ENCODE measurements at places on chromosomes 11 and 22.

GRCh38 chr11:128251140-128251539 lies 336.2 kb downstream of the ETS1 start:
- peak; percentile 67 for DNase-seq

DNA sequence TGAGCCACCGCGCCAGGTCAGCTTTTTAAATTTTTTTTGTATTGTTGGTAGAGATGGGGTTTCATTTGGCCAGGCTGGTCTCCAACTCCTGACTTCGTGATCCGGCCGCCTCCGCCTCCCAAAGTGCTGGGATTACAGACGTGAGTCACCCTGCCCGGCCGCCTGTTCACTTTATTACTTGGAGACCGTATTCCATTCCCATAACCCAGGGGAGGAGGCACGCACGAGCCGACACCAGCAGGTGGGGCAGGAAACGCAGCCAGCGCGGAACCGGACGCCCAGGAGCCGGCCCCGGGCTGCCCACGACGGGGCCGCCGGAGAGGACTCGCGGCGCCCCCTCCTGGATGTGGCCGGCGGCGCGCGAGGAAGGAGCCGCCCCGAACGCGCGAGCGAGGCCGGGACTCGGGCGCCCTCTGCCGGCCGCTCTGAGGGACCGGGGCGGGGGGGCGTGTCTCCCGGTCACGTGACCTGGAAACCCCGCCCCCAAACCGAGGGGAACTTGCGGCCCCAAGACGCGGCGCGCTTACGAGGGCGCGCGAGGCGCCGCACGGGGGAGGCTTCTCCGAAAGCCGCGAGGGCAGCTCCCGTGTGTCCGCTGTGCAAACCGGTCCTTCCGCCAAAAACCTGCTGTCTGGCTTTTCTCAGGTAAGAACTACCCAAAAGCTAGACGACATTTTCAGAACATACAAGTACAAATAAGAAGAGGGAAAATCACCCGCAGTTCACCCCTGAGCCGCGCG lies 11.6 kb upstream of the RNH1 start:
- DNase-seq: peak; percentile 98

- DNase-seq: peak; percentile 44
Measured at GRCh38 chr11:72618803-72619202, 55.4 kb downstream of the PDE2A start.

GRCh38 chr11:107702109-107702660 lies 9.7 kb downstream of the SLN start:
- no peak for DNase-seq

DNA sequence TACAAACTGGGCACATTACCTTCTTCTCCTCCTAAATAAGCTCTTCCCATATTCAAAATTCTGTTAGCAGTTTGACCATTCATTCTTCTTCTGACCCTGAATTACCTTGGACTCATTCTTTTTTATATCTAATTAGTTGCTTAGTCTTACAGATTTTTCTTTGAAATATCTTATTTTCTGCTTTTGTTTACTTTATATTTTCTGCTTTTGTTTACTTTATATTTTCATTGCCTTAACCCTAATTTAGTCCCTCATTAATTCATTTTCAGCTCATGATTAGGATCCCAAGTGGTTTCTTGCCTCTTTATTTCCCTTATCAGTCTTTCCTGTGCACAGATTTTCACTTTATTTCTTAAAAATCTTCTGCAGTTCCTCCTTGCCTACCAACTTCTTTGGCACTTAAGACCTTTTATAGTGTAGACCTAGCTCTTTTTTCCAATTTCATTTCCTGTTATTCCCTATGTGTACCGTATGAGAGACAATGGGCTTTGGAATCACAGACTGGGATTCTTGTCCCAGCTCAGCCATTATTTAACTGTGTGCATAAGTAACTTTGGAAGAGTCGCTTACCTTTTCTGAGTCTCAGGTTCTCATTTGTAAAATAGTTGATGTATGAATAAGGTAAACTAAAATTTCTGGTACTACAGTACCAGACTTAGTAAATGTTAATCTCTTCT lies 39.2 kb downstream of the SIK2 start:
- no peak for DNase-seq

GRCh38 chr11:130129922-130130321 lies 29.7 kb upstream of the ST14 start:
- DNase-seq: no peak

- peak; percentile 75 for DNase-seq
Measured at GRCh38 chr22:40485813-40486667, 115.6 kb downstream of the SGSM3 start.

GRCh38 chr11:73314117-73314961 lies 6.3 kb downstream of the ARHGEF17 start:
- peak; percentile 50 for DNase-seq

DNA sequence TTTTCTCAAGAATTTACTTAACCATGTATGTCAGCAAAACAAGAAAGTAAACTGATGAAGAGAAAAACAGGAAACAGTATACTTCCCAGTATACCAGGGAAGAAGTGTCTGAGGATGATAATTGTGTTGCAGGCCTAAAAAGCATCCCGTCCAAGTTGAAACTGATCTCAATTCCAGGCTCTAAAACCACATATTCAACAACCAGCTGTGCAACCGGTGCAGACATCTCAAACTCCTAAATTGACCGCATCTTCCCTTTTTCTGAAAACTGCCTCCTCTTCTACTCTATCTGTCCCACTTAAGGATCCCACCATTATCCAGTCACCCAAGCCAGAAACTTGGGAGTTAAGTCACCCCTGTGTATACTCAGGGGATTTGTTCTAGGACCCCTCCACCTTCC lies 47.2 kb downstream of the CCDC83 start:
- no peak for DNase-seq

DNA sequence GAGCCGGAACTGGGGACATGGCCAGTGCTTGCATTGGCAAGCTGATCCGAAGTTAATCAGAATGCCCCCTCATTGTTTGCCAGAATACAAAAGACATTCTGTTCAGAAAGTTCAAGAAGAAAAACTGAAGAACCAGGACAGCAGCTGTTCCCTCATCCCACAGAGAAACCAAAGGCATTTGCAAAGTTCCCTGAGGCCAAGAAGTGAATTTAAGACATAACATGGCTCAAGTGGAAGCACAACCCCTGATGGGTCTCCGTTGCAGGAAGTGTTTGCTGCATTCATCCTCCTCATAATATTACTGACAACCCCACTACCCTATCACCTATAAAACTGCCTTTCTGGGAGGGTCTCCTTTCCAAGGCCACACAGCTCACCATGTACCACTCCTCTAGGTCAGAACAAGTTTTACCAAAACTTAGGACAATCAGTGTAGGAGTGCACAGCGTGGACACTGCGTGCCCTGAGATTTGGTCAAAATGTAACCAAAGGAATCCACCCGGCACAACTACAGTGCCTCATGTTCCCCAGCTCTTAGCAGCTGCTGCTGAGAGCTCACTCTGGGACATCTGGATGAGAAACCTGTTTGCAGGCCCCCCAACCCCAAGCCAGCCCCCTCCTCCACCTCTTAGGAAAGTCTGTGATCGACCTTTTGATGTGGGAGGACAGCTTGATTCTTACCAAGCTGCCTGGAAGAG lies 101.6 kb upstream of the AKIP1 start:
- DNase-seq: peak; percentile 35

GRCh38 chr11:75029836-75030631 lies 41.3 kb downstream of the NEU3 start:
- DNase-seq: no peak

- DNase-seq: no peak
Measured at GRCh38 chr11:73969991-73970800, 12.4 kb downstream of the UCP2 start.

GRCh38 chr11:11787305-11788062 lies 54.3 kb upstream of the USP47 start:
- peak; percentile 69 for DNase-seq

DNA sequence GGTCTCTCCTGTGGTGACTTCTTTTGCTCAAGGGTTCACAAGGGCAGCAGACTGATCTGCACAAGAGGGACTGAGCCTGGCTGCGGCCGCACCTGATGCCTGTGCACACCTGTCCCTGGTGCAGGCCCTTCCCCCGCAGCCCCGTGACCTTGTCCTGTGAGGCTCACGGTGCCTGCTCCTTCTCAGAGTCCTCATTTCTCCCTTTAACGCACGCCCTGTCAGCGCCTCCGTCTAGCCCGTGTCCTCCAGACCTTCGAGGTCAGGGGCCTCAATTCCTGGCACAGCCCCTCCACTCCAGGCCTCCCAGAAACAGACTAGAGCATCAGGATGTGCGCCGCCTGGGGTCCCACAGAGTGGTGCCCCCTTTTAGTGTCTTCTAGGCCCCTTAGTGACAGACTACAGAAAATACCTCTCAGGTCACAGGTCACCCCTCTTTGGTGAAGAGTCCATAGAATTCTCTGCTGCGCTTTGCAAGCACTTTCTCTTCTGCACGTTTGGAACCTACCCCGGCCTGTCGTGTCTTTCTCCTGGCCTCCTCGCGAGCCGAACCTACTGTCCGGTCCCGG lies 1.0 kb upstream of the DRD4 start:
- no peak for DNase-seq

DNA sequence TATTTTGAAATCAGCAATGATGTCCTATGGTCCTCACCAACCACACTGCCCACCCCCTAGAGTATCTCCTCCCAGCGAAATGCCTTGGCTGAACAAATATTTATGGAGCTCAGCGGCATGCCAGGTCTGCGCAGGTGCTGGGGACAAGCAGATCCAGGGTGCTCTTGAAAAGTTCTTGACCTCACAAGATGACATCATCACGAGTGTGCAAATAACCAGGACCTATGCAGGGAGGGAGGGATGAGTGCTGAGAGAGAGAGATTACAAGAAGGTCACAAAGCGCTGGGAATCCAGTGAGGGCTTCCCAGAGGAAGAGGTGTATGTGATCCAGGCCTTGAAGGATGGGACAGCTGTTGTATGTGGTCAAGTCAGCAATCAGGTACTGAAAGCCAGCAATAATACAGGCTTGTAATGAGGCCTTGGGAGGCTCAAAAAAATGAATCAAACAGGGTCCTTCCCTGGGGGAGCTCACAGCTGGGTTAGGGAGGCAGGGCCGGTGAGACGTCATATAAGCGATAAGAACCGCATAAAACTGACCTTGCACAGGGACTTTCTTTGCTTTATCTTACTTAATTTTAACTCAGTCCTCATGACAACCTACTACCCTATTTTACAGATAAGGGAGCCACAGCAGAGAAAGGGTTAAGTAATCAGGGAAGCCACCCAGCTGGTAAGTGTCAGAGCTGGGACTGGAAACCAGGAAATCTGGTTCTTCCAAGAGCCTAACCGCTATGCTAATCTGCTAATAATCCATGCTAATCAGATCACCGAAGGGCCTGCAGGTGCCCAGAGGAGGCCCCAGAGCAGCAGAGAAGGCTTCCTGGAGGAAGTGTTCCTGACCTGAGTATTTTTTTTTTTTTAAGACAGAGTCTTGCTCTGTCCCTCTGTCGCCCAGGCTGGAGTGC lies 8.2 kb downstream of the ARRB1 start:
- no peak for DNase-seq

DNA sequence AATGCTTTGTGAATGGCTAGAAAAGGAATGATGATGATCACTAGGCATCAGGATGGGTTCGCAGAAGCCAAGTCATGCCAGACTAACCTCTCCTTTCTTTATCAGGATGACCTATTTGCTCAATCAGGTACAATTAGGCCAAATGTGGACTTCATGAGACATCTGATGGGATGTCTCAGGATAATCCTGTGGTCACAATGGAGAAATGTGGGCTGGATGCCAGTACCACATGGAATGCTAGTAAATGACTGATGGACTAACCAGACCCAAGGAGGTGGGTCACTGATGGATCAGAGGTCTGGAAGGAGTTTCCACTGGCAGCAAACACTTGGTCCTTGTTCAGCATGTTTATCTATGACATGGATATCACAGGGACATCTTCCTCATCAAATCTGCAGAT lies 94.8 kb upstream of the PHOX2A start:
- DNase-seq: peak; percentile 66

- no peak for DNase-seq
Measured at GRCh38 chr11:21807350-21807749, 385.5 kb upstream of the ANO5 start.

DNA sequence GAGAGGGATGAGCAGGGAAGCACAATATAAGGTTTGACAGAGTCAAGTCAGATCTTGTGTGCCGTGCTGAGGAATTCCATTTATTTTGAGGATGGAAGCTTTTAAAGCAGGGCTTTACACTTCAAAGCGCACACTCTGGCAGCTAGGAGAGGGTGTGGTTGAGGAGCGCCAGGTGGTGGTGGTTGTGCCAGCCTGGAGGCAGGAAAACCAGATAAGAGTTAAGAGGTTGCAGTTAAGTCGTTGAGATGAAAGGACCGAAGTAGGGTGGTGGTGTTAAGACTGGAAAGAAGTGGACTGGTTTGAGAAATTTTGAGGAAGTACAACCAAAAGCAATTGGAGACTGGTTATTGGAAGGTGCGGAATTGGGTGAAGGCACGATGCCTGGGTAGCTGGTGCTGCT lies 231.6 kb upstream of the TBCEL start:
- DNase-seq: no peak

GRCh38 chr11:86052693-86053641 lies 15.9 kb downstream of the PICALM start:
- DNase-seq: no peak

GRCh38 chr11:66692446-66692845 lies 14.8 kb upstream of the RBM4B start:
- DNase-seq: no peak

- DNase-seq: no peak
Measured at GRCh38 chr11:111361874-111362273, 17.2 kb downstream of the POU2AF1 start.

- no peak for DNase-seq
Measured at GRCh38 chr11:8983552-8983951, 19.3 kb upstream of the TMEM9B start.

GRCh38 chr11:114115451-114115928 lies 56.0 kb downstream of the ZBTB16 start:
- DNase-seq: no peak

GRCh38 chr11:111530091-111530490 lies 10.4 kb upstream of the LAYN start:
- peak; percentile 52 for DNase-seq

DNA sequence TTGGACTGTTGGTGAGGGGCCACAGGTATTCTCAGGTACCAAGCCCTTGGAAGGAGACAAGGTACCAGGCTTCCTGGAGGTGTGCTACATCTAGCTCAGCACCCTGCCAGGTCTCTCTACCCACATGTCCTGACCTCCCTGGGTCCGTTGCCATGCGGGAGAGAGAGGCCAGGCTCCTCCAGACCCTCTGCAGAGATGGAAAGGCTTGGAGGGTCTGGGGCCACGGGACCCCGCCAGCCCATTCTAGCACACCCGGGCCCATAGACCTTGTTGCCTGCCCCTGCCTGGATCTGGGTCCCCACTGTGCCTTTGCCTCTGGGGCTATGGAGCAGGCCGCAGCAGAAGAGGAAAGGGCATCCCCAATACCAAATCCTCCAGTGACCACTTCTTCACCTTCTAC lies 2.2 kb upstream of the APOC3 start:
- no peak for DNase-seq

DNA sequence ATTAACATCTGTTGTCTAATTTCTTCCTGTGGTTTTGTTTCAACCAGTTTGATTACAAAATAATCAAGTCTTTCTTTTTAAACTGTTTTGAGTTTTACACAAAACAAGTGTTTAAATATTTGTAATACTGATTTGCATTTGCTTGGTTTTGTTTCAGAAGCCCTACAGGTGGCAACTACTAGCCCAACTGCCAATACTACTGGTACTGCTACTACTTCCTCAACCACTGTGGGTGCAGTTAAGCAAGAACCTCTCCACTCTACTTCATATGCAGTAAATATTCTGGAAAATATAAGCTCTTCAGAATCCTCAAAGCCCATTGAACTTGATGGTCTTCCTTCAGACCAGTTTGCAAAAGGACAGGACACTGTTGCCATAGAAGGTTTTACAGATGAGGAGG lies 61.1 kb downstream of the QSER1 start:
- DNase-seq: no peak
